Anterior cingulate cortex (tissue), 58 donors: ENCODE measurements at places on chromosomes 4 and X.

DNA sequence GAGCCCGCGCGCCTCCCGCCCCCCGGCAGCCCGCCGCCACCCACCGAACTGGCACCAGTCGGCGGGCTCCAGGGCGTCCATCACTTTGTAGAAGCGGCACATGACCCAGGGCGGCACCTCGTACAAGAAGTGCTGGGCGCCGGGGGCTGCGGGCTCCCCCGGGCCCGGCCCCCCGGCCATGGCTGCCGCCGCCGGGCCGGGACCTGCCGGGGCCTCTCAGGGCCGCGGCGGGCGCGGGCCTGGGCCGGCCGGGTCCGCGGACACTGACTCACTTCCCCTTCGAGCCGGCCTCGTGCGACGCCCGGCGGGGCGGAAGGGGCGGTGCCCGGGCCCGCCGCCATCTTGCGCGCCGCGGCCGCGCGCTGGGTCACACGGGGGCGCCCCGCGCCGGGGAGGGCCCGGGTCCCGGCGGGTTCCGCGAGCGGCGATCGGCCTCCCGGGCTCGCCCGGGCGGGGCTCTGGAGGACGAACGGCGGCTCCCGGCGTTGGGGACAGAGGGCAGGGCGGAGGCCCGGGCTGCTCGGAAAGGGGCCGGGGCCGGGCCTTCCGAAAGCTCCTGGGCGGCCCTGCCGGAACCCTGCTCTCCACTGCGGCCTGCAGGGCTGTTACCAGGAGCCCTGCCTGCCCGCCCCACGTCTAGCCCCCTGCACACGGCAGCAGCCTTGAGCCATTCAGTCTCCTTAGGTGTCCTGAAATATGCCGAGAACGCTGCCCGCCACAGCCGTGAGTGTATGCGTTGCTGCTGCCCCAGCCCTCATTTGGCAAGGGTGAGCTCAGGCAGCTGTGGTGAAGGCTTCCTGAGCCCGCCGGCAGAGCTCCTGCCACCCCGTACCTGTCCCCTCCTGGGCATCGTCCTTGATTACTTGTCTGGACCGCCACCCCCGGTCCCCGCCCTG is at the start of gene IRAK1:
Gene IRAK1 (minus strand): TSS at position 270 of the 896 bp plus-strand sequence. CDS start 90 bp downstream, at position 180.
- no peak for DNase-seq

DNA sequence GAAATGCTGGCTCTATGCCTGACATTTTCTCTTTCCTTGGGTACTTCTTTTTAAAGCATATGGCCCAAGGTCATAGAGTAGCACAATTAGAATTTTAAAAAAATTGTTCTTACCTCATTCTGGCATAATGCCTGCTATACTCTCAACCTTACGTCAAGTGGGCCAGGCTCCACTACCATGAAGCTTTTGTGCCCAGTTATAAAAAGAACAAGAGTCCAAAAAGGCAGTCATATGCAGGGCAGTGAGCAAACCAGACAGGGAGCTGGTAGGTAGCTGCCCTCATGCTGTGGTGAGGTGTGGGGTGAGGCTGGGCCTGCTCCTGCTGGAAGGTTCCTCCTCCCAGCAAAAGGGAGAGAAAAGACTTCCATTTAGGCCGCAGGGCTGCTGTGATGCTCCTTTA is 64.4 kb upstream of the UCP1 start:
- DNase-seq = no peak

DNA sequence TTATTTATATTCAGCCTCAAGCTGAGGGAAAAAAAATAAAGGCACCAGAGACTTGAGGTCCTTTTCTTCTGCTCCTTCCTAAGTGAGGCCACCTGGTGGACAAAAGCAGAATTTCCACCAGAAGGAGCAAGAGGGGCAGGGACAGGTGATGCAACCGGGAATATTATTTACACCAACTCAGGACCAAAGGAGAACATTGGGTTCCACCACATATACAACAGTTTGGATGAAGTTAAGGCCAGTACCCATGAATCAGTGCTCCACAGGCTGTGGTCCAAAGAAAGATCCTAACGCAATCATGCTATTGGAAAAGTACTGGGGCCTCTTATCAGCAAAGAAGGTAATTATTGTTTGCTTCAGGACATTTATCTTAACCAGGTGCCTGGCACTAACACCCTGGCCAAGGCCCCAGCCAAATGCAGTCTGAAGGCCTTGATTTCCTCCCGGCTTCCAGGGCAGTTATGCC is 57.4 kb downstream of the TSC22D3 start:
- DNase-seq = no peak

DNA sequence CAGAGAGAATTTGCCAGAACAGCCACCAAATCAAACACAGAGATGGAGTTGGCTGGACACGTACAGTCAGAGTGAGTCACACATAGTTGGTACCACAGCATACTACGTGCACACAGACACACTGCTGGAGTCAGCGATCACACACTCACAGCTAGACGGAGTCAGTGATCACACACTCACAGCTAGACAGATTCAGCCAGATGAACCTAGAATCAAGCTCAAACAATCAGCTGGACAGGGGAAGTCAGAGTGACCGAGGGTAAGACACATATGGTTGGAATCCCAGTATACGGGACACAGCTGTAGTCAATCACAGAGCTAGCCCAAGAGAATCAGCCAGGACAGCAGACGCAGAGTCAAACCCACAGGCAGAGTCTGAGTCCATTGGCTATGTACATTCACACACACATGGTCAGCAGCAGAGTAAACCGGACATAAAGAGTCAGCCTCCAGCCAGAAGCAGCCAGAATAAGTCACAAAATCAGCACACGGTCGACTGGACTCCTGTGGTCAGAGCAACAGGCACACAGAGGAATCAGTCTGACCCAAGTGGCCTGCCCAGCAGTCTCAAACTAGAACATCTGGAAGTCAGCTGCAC is 4.6 kb downstream of the SLC38A5 start:
- DNase-seq = no peak
